Fibroblast of gingiva (primary cell): ENCODE measurements at places on chromosomes 5 and 9.

DNA sequence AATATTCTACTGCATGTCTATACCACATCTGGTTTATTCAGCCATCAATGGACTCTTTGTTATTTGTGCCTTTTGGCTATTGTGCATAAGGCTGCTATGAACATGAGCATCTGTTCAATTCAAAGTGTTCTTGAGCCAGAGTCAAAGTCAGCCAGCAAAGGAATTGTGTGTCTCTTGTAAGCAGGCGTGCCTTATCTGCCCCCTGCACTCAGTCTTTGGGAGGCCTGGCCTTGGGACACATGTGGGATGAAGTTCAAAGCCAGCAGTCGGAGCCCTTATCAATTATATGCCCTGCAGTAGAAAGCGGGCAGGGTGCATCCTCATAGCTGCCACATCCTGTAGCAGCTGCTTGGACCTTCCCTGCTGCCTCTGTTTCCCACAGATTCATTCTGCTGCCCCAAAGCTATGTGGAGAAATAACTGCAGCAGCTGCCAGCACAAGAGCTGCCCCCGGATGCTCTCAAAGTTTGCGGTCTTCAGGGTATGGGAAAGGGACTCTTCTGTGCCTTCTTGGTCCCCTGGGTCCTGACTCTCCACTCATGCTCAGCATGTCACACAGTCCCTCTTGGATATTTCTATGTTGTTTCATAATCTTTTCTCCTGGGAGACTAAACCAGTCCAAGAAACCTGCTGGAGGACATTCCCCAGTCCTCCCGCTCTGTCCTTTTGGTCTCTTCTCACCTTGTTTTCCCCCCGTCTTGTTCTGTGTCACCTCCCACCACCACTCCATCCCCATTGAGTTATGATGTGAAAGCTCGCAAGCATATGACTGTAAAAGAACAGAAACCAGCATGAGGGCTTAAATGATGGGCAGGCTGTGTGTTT lies 35.9 kb downstream of the STOM start:
- DNase-seq, result peak; percentile 54

GRCh38 chr9:127366594-127366993 lies 30.4 kb upstream of the SLC2A8 start:
- DNase-seq, result no peak

GRCh38 chr5:78497573-78498533 lies 137.4 kb downstream of the SCAMP1 start:
- no peak for DNase-seq

DNA sequence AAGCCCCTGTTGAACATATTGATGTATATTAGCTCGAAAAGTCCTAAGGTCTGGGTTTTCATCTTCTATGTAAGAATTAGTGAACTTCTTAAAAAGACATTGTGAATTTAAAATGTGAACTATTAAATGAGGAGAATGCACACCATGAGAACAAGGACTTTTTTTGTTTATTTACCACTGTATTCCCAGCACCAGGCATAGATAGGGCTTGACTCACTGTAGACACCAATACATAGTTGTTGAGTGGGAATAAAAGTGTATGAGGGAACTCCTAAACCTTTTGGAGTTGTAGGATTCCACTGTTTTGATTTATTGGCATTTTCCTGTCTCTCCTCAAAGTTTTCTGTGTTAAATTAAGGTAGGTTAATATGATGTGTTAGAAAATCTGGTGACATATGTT lies 40.3 kb downstream of the NNT start:
- no peak for DNase-seq

DNA sequence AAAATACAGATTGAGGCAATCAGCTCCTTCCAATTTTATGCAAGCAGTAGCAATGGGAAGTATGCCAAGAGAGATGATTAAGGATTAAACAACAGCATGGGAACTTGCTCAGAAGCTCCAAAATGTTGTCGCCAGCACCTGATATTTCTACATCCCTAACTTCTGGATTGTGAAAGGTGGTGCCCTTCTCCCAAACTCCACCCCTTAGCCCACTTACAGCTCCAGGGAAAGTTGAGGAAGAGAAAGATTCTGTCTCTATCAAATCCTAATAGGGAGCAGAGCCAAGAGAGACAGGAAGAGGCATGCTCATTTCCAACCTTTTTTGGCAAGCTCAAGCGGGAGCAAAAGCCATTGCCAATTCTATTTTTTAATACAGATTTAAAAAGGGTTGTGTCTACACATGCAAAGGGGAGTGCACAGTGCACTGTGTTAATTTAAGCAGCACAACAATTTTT lies 92.4 kb upstream of the NR3C1 start:
- peak; percentile 83 for DNase-seq

GRCh38 chr9:89929315-89929672 lies 324.5 kb downstream of the GADD45G start:
- DNase-seq, result no peak
